ENCODE measurements at places on chromosomes 16 and 17.

- DNase-seq, result no peak
Observed at GRCh38 chr17:75440738-75441448, 15.5 kb upstream of the TMEM94 start.

DNA sequence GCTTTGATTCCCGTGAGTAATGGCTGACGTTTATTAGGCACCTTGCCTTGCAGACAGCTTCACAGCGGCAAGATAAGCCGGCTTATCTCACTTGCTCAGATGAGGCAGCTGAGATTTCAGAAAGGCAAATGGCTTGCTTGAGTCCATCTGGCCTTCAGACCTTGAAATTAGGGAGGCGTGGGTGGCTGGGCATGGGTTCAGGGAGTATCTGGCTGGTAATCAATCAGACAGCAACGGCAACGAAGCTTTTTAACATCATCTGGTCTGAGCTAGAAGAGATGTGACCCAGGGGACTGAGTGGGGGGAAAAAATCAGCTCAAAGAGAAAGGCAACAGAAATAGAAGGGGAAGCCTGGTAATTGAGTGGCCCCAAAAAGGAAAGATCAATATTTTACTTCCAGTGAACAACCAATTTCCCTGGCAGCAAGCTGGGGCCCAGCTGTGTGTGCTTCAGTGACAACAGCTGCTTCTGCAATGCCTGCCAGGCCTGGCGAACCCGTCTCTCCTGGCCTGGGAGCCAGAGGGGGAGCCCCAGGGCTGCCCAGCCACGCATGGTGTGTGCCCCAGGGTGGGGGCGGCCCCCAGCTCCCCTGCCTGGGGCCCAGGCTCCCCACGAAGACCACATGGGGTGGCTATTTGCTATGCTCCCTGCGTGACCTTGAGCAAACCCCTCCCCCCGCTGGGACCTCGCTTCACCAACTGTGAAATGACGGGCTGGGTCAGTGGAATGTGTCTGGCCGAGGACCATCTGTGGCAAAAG lies 34.0 kb downstream of the RAB11FIP4 start:
- DNase-seq, result no peak

DNA sequence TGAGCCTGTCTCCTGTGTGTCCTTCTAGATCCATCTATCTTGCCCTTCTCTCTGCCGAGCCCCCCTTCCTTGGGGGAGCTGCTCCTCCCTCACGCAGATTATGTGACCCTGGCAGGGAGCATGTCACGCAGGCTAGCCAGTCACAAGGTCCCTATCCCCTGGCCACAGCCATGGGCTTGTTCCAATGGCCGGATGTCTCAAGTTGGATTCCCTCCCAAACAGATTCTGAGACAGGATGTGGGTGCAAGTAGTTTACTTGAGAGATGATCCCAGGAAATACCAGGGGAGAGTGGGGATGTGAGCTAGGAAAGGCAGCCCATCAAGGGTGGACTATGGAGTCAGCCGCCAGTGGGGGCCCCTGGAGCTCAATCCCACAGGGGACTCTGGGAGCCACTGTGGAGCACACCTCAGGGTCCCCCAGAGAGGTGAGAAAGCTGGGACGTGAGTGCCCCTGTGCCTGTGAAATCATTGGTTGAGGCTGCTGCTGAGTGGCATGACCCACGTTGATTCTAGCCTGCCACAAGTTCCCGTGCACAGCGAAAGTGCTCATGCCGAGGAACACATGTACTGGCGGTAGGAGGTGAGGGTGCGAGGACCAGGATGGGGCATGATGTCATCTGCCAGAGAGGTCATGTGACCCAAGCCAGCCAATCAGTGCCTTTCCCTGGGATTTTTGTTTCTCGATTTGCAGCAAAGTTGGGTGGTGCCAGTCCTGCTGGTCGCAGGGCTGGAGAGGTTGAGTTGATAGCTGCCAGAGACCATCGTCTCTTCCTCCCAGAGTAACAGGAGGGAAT lies 6.4 kb upstream of the CRISPLD2 start:
- no peak for DNase-seq

DNA sequence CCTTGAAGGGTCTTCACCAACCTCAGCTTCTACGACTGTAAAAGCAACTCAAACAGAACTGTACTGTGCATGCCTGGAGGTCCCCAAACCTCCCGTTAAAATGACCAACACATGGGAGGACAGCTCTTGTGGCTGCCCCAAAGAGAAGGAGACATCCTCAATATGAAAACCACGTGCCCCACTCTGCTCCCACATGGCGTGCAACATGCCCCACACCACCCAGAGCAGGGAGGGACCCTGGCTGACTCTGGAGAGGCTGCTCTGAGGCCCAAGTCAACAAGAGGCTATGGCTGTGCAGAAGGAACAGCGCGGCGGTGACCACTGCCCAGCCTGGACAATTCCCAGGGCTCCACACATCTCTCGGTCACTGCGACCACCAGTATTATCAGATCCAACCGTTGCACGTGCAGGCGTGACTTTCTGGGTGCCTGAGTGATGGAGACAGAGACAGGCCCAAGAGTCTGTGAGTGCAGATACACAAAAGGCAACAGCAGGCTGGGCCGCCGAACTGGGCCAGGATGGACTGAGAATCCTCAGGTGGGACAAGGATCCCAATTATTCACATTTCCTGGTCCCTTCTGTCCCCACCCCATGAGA lies 1.4 kb downstream of the PLD6 start:
- no peak for DNase-seq

GRCh38 chr17:6496640-6497441 lies 52.6 kb downstream of the PIMREG start:
- DNase-seq, result no peak

GRCh38 chr16:51154271-51155171 lies 3.5 kb upstream of the SALL1 start:
- DNase-seq, result no peak

GRCh38 chr17:35002876-35003551 lies 22.7 kb downstream of the LIG3 start:
- DNase-seq, result no peak

GRCh38 chr17:79966681-79967080 lies 69.0 kb downstream of the TBC1D16 start:
- DNase-seq, result no peak

DNA sequence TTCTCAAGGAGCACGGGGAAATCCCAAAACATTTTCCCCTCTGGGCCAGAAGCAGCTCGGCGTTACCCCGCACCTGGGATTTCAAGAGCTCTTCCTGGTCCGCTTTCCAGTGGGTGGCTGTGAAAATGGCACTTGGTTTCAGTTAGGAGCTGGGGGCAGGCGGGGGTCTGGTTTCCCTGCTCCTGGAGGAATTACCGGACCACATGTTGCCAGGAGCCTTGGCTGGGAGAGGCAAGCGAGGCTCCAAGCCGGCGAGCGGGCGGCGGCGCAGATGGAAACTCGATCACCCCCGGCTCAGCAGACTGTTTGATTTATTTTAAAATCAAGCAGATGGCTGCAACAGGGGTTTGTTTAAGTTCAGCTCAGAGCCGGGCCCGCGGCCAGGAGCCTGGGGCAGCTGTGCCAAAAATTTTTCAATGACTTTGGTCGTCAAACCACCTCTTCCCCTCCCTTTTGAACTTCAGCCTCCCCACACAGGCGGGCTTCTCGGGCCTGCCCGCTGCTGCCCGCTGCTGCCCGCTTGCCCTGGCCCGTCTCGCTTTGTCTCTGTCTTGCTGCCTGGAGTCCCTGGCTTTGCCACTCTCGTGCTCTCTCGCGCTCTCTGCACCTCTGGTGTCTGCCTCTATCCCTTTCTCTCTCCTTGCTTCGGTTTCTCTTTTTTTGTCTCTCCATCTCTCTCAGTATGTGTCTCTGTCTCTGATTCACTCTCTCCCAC lies 108.0 kb upstream of the CIBAR2 start:
- DNase-seq, result no peak

DNA sequence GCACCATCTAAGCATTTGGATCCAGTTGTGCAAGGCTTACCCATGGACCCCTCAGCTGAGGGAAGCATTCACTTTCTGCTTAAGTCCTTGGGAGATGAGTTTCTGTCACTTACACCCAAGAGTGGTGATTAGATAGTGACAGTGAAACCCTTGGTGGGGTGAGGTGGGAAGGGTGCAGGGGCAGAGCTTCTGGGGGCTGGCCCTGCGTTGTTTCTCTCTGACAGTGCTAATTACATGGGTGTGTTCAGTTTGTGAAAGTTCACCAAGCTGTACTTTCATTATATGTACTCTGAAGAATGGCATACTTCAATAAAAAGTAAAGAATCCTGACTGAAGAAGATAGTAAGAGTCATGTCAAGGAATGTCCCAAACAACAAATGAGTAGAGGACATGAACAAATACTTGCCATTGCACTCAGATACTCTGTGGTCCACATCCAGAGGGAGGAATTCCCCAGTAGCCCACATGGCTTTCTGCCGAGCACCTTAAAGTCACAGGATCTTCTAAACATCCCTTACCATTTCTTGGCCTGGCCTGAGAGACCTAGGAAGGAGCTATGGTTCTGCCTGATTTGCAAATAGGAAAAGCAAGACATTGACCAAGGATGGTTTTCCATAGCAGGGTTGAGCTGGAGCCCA lies 8.4 kb downstream of the CHST6 start:
- DNase-seq, result no peak

GRCh38 chr16:11685844-11686618 lies 17.8 kb downstream of the SNN start:
- no peak for DNase-seq

DNA sequence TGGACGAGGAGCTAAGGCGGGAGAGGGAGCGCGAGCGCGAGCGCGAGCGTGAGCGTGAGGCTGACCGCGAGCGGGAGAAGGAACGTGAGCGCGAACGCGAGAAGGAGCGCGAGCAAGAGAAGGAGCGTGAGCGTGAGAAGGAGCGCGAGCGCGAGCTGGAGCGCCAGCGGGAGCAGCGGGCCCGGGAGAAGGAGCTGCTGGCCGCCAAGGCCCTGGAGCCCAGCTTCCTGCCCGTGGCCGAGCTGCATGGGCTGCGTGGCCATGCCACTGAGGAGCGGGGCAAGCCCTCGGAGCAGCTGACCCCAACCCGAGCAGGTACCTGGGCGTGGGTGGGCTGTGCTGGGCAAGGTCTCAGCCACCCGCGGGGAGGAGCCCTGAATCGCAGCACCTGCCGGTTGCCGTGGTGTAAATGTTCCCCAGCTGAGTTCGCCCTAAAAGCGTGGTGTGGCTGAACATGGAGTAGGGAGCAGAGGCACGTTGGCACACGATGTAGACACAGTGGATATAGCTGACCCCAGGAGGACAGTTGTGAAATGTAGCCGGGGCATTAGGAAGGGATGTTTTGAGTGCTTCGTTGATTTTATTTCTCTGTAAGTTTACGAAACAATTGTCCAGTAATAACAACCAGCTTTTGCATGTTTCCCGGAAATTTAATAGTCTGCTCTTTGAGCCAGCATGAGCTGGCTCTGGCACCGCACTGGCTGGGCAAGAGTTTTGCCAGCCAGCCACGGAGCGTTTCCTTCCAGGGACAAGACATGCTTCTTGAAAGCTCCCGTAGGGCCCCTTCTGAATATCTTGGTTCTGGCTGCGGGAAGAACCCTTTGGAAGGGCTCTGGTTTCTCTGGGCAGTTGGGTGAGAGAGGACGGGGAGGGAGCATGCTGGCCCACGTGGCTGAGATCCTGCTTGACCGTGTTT lies 32.1 kb downstream of the GINS2 start:
- DNase-seq, result no peak

DNA sequence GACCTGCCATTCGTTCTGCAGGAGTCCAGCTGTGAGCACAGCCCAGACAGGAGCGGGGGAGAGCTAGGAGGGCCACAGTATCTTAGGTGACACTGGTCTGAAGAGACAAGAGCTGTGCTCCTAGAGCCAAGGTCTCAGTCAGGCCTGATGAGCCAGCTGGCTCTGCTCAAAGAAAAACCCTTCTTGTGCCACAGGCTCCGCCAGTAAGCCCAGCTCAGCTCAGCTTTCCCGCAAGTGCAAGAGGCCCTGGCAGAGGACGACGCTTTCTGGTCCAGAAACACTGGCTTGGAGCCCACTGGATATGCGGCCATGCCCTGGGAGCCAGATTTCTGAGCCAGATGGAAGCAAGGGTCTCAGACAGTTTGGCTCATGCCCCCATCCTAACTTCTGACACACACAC lies 23.9 kb downstream of the PEMT start:
- no peak for DNase-seq

GRCh38 chr17:1555651-1556471 lies 6.7 kb downstream of the PITPNA start:
- no peak for DNase-seq

GRCh38 chr16:65476448-65476955 lies 354.6 kb upstream of the CDH11 start:
- no peak for DNase-seq

- no peak for DNase-seq
Observed at GRCh38 chr17:10661437-10661836, 4.3 kb upstream of the MYH3 start.

DNA sequence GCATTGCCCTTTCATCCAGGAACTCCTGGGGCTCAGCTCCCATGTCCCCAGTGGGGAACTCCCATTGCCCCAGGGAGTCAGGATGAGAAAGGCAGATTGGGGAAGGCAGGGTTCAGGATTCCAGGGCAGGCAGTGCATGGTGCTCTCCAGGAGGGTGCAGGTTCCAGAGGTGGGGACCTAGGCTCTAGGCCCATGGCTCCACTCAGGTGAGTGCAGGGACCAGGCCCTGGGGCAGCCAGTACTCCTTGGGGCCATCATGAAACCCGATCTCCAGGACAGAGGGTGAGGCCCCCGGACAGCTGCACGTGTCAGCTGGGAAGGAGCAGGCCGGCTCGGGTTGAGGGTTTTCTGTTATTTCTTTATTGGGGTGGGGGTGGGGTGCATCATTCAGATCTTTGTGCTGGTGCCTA lies 1.3 kb upstream of the MTSS2 start:
- no peak for DNase-seq

DNA sequence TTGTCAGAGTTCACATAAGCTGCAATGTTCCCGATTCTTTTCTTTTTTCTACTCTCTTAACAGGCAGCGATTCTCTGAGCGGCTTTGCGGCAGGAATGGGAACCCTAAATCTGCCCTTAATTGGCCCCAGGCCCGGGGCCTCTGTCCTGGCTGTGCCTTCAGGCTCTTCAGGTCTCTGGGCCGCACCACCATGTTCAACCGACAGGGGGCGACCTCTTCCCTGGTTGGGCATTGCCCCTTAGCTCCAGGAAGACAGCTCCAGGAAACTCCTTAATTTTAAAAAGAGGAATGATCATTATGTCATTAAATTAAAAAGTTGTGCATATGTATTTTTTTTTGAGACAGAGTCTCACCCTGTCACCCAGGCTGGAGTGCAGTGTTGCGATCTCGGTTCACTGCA lies 20.3 kb downstream of the CACNG5 start:
- no peak for DNase-seq

GRCh38 chr17:76524598-76525512 lies 12.7 kb downstream of the CYGB start:
- no peak for DNase-seq

DNA sequence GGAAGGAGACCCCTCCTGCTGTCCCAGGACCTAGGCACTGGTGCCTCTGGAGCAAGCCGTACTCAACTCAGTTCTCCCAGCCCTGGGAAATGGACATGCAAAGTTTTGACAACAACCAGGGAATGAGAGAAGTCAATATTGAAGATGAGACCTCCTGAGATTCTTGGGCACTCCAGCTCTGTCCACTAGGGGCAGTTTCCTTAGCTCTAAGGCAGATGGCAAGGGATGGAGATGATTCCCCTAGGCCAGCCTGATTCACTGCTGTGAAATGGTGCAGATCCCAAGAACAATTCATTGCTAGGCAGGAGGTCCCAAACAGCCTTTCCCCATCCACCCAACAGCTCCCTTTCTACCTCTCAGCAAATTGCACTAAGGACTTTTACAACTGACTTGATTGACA lies 20.5 kb upstream of the SDR42E2 start:
- DNase-seq, result no peak

GRCh38 chr16:59719121-59719520 lies 985.0 kb upstream of the GOT2 start:
- no peak for DNase-seq

- no peak for DNase-seq
Observed at GRCh38 chr16:4378161-4378666, 6.6 kb downstream of the VASN start.

Data from kidney epithelial cell (primary cell).